T-helper 2 cell (primary cell): ENCODE measurements at places on chromosomes 1 and 21.

GRCh38 chr1:45047032-45047431, 35.0 kb downstream of the UROD start:
- DNase-seq: no peak

DNA sequence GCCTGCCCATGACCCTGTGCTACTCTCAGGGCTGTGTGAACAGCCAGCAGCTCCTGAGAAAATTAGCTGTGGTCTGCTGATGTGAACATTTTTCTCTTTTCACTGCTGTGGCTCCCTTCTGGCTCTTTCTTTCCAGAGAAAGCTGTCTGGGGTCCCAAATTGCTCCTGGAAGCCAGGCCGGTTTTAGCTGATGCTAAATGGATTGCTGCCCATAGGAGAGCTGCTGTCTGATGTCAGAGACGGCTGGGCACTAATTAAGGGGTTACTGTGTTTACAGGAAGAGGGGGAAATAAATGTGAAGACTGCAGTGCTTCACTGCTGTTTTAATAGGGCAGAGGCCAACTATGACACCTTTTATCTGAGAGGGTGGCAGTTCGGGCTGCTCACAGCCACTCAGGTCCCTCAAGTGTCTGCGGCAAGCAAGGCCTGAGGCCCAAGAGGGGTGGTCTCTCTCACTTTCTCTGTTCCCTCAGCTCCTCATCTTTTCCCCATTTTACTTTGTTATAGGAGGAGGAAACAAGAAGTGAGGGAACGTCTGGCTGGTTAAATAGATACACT, 106.0 kb upstream of the GNG12 start:
- no peak for DNase-seq

- no peak for DNase-seq
Observed at GRCh38 chr1:14392161-14392858, 206.2 kb upstream of the KAZN start.

- no peak for DNase-seq
Observed at GRCh38 chr1:44650159-44650831, 24.0 kb downstream of the TMEM53 start.

DNA sequence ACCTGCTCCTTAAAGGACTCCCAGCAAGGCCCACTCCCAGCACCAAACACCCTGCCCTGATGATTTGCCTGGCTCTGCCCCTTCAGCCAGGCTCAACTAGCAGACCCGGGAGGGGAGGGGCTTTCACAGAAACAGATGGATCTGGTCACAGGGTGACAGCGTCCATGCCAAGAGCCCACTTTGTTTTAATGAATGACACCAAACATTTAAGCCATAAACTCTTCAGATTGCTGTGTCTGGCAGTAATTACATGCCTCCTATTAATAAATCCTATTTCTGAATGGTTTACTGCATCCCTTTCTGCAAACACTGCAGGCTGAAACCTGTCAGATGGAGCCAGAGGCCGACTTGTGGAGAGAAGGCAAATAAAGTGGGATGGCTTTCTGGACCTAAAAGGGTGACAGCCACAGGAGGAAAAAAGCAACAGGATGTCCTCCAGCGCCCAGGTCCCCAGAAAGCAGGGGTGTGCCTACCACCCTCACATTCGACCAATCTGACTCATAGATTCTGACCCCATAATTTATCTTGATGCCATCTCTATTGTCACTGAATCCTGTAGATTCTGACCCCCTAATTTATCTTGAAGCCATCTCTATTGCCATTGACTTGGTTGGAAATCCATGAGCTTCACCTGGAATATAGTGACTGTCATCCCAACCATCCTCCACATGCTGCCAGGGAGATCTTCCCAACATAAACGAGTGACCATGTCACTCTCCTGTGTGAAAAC, 200.9 kb downstream of the PLPP3 start:
- no peak for DNase-seq

GRCh38 chr1:6596886-6597776, 5.5 kb downstream of the KLHL21 start:
- no peak for DNase-seq
